Activated effector memory CD4-positive, alpha-beta T cell treated with anti-CD3 and anti-CD28 coated beads, Interleukin-2, amount 50 U/mL, for 16 hours (primary cell): ENCODE measurements at places on chromosomes 2 and 18.

GRCh38 chr2:46447649-46448048 is 31.7 kb upstream of the TMEM247 start:
- DNase-seq = no peak

DNA sequence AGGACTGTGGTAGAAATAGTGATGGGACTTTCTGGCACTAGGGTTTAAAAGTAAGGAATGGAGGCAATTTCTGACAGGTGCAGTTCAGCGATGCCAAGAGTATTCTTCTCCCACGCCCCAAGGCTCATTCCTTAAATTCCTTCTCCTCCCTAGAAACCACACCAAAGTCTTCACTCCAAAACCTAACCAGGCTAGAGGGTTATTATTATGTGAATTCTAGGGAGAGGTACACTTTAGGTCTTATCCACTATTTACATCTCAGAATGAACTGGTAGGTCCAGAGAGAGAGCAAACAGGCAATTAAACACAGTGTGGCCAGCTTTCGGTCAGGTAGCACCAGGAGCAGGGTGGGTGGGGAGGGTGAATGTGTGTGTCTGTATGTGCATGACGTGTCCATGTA is 11.4 kb downstream of the IL1F10 start:
- DNase-seq = no peak

GRCh38 chr18:72652990-72653593 is 109.0 kb upstream of the CBLN2 start:
- peak; percentile 65 for DNase-seq

DNA sequence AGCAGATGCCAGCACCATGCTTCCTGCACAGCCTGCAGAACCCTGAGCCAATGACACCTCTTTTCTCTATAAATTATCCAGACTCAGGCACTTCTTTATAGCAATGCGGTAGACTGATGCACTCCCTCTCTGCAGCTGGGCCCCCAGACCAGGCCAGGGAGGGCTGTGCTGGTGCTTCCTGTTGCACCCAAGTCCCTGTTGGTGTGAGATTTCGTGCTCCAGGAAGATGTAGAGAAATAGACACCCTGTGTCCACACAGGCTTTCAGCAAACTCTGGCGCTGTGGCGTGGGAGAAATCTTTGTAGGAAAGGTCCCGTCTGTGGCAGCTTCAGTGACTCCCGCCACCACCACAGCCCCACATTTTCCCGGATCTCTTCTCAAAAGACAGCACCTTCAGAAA is 572.2 kb downstream of the GALR1 start:
- no peak for DNase-seq

DNA sequence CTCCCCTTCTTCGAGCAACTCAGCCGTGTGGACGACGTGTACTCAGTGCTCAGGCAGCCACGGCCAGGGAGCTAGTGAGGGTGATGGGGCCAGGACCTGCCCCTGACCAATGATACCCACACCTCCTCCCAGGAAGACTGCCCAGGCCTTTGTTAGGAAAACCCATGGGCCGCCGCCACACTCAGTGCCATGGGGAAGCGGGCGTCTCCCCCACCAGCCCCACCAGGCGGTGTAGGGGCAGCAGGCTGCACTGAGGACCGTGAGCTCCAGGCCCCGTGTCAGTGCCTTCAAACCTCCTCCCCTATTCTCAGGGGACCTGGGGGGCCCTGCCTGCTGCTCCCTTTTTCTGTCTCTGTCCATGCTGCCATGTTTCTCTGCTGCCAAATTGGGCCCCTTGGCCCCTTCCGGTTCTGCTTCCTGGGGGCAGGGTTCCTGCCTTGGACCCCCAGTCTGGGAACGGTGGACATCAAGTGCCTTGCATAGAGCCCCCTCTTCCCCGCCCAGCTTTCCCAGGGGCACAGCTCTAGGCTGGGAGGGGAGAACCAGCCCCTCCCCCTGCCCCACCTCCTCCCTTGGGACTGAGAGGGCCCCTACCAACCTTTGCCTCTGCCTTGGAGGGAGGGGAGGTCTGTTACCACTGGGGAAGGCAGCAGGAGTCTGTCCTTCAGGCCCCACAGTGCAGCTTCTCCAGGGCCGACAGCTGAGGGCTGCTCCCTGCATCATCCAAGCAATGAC is 4.8 kb downstream of the CTDSP1 start:
- DNase-seq = no peak

GRCh38 chr2:148273158-148273691 is 252.3 kb downstream of the MBD5 start:
- no peak for DNase-seq

GRCh38 chr2:237322564-237322963 is 91.4 kb downstream of the COL6A3 start:
- no peak for DNase-seq

DNA sequence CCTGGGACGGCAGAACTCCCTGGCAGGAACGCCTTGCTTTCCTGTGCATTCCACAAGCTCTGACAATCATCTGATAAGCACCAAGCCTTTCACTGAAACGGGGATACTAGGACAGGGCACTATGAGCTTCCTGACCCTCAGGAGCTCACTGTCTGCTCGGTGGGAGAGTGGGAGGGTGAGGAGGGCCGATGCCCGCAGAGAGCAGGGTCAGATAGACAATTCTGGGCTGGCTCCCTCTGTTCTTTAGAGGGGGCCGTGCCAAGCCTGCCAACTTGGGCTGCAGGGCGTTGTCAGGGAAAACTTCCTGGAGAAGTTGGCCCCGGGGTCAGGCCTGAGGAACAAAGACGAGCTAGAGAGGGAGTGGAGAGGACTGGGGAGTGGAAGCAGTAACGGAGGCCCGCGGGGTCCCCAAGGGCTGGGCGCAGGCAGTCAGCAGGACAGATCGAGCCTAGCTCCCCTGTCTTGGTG is 82.0 kb downstream of the CTAGE1 start:
- DNase-seq = no peak

GRCh38 chr18:23154823-23155500 is 19.7 kb downstream of the CABLES1 start:
- no peak for DNase-seq

DNA sequence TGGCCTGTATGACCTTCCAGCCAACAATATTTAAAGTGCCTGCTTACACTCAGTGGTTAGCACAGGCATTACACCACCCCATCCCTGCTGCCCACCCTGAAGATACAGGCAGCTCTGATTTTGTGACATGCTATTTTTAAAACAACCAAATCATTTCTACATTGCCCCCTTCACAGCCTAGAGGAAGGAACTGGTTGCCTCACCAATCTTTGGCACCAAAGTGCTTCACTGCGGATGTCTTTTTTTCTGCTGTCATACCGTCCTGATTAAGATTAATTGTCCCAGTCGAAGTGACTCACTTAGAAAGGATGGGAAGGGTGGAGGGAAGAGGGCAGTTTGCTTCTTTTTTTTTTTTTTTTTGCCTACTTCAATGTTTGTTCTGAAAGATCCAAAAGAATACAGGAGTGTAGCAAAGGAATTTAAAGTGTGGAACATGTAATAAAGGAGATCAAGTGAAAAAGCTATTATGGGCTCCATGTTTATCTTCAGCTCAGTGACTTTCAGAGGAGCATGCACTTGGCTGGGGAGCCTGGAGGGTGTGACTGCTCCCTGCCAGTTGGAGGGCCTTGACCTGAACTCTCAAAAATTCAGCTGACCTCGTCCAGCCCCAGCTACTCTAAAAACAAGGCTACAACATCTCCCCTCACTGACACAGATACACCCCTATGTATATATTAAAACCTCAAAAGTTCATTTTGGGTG is 501.1 kb upstream of the TNP1 start:
- DNase-seq = no peak

DNA sequence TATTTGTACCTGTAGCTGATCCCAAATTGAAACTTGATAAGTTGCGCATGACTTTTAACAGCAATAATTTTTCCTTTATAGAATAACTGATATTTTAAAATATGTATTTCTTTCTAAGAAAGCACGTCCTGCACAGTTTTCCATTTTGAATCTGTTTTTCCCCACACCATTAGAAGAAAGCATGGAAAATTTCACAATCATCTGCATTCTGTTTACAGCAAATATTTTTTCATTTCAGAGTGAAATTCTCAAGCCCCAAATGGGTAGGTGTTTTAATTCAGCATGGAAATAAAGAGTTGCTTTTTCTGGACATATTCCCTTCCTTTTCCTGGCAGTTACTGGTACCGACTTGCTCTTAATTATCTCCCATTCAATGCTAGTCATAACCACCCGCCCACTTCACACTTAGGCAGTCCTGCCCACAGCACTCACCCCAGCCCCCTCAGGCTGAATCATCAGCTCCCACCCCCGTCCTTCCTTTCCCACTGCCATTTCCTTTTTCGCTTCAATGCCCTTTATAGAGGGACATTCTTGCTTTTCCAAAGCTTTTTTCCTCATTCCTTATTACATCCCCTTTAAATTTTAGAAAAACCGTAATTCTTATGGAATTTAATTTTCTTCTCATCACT is 89.2 kb upstream of the GLS start:
- peak; percentile 75 for DNase-seq

DNA sequence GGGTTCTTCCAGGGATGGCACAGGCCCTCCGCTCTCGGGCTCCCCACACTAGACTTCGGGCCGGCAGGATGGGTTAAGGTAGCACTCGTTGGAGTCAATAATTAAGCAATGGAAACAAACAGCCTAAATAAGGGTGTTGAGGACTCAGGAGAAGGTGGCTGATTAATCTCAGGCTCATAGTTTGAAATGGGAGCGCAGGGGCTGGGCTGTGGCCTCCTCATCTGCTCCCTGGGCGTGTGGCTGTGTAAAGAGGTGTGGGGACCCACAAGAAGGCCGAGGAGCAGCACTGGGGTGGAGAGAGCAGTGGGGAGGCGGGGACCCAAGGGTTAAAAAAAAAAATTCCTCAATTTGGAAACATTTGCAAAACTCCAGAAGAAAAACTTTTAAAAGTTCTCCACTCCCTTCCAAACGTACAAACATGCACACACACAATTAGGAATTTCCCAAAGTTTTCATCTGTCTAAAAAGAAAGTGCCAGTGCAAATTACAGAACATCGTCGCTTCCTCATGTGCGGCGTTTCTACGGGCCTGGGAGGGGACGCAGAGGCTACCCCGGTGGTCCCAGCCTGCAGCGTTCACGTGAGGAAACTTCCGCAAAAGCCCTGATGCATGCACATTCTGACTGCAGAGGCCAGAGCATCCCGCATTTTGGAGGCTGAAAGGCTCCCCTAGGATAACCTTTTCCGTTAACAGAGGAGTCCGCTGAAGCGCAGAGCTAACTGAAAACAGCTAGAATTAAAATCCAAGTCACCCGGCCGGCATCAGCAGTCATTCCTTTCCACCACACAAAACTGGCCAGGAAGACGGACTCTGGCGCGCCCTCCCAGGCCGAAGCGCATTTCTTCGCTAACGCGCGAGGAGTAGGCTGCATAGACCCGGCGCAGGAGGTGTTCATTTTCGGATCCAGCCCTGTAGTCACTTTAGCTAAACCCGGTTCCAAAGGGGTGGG is 1.0 kb upstream of the TUBB6 start:
- no peak for DNase-seq

DNA sequence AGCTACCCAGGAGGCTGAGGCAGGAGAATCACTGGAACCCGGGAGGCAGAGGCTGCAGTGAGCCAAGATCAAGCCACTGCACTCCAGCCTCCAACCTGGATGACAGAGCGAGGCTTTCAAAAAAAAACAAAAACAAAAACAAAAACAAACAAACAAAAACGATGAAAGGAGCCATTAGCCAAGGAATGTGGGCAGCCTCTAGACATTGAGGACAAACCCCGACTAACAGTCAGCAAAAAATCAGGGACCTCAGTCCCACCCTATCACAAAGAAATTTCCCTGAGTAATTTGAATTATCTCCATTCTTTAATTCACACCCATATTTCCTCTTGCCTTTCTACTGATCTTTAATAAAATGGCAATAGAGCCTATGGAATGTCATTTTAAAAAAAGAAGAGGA is 75.8 kb downstream of the MBD2 start:
- no peak for DNase-seq

- no peak for DNase-seq
Measured at GRCh38 chr2:197010200-197011020, 83.9 kb upstream of the PGAP1 start.

DNA sequence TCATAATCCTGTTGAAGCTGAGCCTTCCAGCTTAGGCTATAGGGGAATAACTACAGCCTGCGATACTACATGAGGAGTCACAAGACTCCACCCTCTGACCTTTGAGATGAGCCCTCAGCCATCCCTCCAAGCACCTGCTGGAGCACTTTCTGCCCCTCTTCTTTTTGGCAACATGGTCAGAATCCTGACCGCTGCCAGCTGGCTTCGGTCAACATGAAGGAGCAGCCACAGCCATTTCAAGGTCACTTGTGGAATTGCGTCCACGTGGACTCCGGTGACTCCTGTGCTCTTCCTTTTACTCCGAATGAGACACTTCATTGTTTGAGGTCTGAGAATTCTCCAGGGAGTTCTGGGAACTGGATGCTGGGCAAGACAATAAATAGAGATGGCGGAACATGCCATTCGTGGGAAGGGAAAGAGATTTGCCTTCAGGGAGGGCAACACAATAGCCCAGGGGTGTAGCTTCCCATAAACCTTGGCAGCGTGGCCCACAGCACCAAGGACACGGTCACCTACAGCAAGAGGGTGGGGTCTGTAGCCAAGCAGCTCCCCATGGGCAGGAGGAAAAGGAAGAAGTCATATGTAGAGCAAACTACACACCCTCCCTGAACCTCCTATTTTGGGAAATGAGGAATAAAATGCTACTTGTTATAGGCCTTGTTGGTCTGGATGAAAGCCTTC is 73.3 kb upstream of the PPP1CB start:
- no peak for DNase-seq

GRCh38 chr18:61953161-61953560 is 60.4 kb upstream of the RNF152 start:
- DNase-seq = no peak

- no peak for DNase-seq
Measured at GRCh38 chr2:191696001-191696400, 18.1 kb downstream of the NABP1 start.

- DNase-seq = no peak
Measured at GRCh38 chr2:10001586-10001985, 41.8 kb upstream of the KLF11 start.

DNA sequence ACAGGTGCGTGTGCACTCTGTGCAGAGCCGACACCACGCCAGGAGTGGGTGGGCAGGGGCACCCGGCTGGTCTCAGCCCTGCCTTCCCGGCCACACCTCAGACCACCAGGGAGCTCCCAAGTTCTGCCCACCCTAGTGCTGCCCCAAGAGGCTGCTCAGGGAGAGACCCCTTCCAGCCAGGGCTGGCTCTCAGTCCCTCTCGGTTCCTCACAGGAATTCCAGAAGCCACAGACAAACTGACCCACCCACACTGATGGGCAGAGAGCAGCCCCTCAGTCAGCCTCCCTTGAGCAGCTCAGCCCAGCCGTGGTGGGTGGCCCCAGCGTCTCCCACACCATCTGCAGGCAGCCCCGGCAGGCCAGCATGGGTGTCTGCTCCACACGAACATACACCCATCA is 33.8 kb downstream of the GPC1 start:
- no peak for DNase-seq

GRCh38 chr2:33275689-33276444 is 200.6 kb upstream of the RASGRP3 start:
- peak; percentile 83 for DNase-seq

GRCh38 chr2:217263756-217264155 is 403.9 kb upstream of the TNP1 start:
- no peak for DNase-seq

GRCh38 chr2:232611559-232612218 is 21.7 kb upstream of the EFHD1 start:
- DNase-seq = peak; percentile 90
